T-helper 1 cell (primary cell): ENCODE measurements at places on chromosomes 5 and 9.
A peak's percentile ranks its signal among the peaks of the same experiment; 100 is the strongest.

DNA sequence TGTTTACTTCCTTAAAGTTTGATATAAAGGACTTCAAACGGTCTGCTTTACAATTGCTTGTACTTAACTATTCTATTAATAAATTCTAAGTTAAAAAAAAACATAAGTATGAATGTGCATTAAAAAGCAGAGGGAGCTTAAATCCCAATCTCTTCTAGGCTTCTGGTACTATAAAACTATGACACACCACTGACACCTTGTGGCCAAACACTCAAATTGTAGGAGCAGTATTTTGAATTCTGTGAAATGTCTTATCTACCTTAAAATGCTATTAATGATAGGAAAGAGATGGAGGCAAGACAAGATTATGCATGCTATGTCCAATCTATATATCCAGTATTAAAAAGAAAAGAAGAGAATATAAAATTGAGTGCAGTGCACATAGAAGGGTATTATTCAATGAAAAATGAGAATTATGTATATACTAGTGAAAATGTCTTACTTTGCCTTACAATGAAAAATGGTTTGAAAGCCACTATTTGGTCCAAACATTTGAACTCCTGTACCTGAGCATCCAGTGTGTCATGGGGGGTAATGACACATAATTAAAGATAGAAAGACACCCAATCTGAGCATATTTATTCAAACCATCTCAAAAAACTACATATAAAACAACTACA lies 87.6 kb downstream of the ERP44 start:
- DNase-seq: no peak

- DNase-seq: no peak
Measured at GRCh38 chr5:172533058-172533398, 78.7 kb upstream of the SH3PXD2B start.

DNA sequence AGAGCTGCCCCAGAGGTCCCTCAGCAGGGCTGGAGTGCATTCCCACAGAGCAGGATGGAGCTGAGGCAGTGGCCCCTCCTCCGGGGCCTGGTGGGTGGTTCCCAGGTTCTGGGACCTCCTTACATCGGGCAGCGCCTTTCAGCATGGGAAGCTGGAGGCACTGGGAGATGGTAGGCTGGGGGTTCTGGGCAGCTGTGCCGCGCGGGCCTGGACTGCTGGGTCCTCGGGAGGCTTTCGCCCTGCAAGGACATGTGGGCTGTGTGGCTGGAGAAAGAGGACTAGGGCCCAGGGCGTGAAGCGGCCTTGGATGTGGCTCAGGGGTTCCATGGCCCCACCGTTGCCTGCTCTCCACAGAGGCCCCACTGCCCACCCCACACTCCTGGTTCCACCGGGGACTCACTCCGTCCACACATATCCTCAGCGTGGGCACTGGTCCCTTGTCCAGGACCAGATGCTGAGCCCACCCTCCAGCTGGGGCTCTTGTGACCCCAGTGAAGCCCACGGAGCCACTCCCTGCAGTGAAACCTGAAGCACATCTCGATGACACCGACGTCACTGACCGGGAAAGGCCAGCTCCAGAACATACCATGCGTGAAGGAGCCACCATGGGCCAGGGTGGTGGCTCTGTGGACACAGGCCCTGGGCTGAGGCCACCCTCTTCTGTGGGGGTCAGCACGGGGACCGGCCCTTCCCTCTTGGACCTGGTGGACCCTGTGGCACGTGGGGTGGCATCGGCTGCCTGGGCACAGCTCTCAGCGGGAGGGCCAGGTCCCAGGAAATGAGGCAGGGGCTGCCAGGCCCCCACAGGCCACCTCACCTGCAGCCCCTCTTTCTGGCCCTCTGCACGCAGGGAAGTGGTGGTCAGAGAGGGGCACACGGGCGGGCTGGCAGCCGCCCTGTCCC lies 31.5 kb upstream of the NKD2 start:
- DNase-seq: no peak

- DNase-seq: no peak
Measured at GRCh38 chr9:20930836-20931235, 100.6 kb downstream of the HACD4 start.

DNA sequence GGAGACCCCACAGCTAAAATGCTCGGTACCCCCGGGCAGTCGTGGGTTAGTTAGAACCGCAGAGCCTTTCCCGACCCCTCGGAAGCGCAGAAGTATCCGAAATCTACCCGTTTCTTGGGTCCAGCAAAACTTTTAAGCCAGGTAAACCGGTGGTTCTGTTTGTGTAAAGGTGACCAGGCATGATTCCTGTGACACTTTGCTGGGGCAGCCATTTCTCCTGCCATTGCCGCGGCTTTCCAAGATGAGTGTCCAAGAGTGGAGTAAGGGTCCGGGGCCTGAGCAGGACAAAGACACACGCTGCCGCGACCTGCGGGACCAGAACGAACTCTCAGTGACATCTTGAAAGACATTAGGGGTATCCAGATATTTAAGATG lies 655 bp downstream of the MARVELD2 start:
- DNase-seq: no peak

GRCh38 chr9:37966412-37967013 lies 62.6 kb upstream of the SLC25A51 start:
- DNase-seq: no peak

- no peak for DNase-seq
Measured at GRCh38 chr5:11760934-11761603, 143.2 kb downstream of the CTNND2 start.

- DNase-seq: peak; percentile 20
Measured at GRCh38 chr9:105355781-105356180, 92.1 kb upstream of the FSD1L start.

DNA sequence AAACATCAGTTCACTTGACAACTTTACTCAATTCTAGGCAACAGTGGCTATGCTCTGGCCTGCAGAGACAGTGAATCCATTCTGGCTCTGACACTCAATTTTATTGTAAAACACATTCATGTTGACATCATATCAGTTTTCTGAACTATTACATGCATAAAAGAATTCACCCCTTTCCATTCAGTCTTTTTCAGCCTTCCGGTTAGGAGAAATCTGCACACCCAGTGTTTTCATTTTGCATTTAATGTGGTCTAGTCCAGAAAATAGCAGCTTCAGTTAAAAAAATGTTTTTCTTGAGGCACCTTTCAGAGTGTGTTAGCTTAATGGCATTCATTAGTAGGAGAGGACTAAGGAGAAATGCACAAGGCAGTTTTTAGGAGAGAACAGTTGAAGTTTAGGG lies 95.1 kb downstream of the PBX3 start:
- no peak for DNase-seq

- peak; percentile 27 for DNase-seq
Measured at GRCh38 chr5:109690975-109691574, 1.3 kb downstream of the MAN2A1 start.

DNA sequence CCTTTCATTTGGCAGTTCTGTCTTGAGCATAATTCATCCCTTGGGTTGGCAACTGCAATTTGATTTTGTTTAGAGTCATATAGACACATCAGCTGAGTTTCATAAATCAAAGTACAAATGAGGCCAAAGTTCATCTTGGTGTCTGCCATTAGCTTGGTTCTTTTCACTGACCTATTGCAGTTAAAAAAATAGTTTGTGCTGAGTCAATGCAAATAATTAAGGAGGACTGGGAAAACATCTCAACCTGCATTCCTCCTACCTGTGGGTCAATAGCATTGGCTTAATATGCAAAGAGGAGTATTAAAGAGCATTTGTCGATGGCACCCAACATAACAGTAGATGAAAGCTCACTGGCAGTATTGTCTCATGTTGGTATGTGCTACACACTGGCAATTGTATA lies 1.6 kb downstream of the PKD2L2 start:
- DNase-seq: no peak

DNA sequence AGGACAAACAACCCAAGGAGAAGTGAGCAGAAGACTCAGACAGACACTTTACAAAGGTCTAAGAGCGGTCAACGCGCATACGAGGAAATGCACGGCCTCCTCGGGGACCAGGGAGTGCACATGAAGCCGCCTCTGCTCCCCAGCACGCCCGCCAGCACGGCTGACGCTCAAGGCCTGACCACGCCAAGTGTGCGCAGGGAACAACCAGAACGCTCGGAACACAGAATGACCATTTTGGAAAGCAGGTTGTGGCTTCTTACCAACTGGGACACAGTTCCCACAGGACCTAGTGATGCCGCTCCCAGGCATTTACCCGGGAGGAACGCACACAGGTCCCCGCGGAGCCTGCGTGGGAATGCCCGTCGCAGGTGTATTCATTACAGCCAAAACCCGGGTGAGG lies 191.5 kb upstream of the PPP1R26 start:
- no peak for DNase-seq

DNA sequence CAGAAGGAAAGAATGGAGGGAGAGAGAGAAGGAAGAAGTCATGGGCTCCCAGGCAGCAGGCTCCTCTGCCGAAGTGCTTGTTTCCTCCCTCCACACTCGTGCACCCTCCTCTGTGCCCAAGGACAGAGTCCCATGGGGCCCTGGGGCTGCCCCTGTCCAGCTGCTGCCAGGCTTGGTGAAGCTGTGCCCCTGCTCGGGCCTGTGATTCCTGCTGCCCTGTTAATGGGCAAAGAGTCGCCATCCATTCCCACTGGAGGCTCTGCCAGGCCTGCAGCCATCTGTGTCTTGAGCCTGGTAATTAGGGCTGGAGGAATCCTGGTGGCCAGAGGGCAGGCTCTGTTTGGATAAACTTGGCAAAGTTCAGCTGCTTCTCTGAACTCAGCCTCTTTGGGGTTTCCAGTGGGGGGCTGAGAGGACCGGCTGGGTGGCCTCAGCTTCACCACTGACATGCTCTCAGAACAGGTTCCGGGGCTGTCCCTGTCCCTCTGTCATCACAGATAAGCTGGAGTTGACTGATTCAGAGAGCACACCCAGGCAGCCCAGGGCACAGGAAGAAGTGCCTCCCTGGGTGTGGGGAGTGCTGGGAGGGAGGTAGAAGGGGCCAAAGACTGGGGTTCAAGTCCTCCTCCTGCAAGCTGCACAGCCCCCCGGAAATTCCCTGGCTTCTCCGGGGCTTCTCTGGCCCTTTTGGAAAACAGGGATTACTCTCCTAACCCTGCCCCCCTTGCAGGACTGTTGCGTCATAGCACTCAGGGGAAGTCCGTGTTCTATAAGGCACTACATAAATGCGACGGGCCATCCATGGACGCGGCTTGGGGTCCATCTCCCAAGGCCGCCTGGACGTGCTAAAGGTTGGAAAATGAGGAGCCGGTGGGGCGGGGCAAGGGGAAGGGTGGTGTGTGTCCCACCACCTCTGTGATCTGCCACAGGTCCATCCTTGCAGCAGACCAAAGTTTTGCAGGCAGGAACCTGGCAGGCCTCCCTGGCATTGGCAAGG lies 154.8 kb downstream of the PAX5 start:
- DNase-seq: no peak

DNA sequence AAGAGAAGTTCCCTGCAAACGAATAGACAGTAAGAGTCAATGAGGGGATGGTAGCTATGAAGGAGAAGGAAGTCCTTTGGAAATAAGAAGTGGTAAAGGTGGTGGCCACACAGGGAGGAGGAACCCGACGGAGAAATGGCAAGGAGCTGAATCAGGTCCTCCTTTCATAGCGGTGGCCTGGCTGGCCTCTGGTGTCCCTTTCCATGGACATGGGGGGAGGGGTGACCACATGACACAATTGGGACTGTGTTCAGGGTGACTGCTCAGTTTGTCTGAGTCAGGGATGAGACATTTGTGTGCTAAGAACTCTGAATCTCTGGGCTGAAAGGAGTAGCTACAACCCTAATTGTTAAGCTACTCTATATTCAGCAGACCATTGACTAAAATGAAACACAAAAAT lies 28.7 kb upstream of the TIMD4 start:
- DNase-seq: no peak

GRCh38 chr9:98118640-98119601 lies at the start of gene TRIM14:
TRIM14 (minus strand) TSS chr9:98119222; CDS start chr9:98119188, 34 bp downstream.
- peak; percentile 50 for DNase-seq

DNA sequence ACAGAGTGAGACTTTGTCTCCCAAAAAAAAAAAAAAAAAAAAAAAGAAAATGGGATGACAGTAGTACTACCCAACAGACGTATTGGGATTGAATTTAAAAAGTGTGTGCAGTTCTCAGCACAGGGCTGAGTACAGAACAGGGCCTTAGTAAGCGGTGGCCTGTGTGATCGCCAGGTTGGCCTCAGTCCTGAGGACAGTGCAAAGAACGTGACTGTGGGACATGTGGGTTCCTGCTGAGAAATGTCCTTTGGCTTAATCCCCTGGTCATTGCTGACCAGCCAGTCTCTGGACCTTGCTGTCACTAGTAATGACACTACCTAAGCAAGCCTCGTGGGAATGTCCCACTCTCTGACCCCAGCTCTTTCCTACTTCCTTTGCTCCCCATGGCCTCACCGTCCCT lies 13.3 kb downstream of the GTF3C5 start:
- no peak for DNase-seq

DNA sequence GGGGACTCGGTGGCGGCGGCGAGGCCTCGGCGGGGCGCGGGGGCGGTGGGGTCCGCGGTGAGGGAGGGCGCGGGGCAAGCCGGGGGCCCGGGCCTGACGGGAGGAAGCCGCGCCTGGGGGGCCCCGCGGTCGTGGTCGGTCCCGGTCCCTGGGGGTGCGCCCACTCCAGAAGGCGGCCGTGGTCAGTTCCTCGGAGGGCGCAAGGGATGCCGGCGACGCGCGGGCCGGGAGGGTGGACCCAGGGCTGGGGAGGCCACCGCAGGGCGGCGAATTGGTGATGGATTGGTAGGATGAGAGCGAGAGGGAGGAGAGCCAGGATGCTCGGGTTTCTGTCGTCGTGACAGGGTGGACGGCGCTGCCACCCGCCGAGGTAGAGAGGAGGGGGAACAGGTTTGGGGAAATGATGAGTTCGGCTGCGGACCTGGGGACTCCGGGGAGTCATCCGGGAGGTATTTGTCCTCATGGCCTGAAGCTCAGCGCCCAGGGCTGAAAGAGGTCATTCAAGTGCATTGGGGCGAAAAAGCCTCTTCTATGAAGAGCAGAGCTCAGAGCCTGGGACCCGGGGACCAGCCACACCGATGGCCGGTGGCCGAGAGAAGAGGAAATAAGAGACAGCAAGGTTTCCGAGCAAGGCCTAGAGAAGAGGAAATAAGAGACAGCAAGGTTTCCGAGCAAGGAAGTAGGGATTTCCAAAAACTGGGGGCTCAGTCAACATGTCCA lies 557 bp downstream of the GNG10 start:
- DNase-seq: peak; percentile 37

DNA sequence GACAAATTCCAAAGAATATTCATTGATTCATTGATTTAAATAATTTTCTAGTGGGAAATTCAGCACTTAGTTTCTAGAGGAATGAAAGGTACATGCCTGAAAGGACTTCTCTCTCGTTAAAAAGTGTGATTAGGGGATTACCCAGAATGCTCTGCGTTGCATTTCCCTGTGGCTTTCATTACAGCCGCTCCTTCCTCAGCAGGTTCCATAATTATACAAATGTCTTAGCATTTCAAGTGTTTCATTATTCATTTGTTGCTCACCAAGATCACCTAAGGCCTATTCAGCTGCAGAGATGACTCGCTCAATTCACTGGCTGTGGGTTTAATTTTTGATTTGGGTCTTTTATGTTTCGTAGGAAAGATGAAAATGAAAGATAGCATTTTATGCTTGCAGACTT lies 52.8 kb downstream of the SPATA31C2 start:
- DNase-seq: no peak

GRCh38 chr5:69492923-69493395 lies 369 bp downstream of the OCLN start:
- no peak for DNase-seq
